ENCODE measurements at places on chromosomes 6 and 20.
A peak's percentile ranks its signal among the peaks of the same experiment; 100 is the strongest.

- no peak for DNase-seq
These were observed 62.9 kb downstream of the GTF2H5 start for GRCh38 chr6:158230967-158231550.

GRCh38 chr20:54067606-54068174 is 2.7 kb downstream of the BCAS1 start:
- no peak for DNase-seq

- DNase-seq: no peak
These were observed 8.0 kb upstream of the NKX2-2 start for GRCh38 chr20:21521596-21522480.

DNA sequence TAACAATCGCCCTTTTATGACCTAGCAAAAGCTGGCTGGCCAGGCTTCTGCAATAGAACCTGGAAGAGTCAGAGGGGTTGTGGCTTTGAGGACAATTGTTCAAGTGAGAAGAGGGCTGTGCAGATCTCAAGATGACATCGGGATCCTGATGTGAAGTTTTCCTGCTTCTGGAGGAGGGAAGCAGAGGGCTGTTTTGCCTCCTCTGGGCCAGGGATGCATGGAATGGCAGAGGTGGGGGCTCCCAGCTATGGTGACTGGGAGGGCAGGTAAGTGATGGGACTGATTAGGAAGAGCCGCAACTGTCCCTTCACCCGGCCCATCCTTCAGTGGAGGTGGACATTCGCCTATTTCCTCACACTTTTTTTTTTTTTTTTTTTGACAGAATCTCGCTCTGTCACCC is 43.4 kb upstream of the BLCAP start:
- DNase-seq: no peak

- DNase-seq: no peak
These were observed 102.5 kb upstream of the IYD start for GRCh38 chr6:150266309-150266708.

DNA sequence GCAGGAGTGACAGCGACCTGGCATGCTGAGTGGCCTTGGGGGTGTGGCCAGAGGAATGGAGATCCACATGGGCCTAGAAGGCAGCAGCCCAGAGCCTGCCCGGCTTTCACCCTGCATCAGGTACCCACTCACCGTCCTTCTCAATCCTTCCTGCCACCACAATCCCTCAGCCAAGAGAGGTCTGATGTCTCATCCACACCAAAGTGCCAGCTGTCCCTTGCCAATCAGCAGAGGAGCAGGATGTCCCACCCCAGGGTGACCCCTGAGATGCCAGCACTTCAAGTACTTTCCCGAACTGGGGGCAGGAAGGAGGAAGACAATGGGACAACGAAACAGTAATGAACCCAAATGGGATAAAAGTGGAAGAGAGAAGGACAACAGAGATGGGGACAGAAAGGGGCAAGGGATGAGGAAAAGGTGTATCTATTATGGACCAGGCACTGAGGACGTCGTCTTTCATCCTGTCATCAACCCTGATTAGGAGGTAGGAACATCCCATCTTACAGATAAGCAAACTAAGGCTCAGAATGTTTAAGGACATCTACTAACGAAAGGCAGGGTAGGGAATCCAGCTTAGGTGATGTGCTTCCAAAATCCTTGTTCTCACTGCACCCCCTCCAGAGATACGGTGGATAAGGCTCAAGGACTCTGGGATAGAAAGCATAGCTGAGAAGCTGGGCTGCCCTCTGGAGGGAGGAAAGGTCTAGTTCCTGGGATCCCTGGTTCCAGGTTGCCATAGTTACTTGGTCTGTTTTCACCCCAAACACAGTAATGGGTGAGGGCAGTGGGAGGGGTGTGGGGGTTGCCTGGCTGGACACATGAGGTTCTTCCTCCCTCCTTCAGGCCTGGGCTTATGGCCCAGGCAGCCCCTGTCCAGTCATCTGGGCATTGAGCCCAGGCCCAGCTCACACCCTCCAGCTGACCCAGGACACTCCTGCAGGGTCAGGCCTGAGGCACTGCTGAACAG is 4.5 kb upstream of the TNXB start:
- no peak for DNase-seq

DNA sequence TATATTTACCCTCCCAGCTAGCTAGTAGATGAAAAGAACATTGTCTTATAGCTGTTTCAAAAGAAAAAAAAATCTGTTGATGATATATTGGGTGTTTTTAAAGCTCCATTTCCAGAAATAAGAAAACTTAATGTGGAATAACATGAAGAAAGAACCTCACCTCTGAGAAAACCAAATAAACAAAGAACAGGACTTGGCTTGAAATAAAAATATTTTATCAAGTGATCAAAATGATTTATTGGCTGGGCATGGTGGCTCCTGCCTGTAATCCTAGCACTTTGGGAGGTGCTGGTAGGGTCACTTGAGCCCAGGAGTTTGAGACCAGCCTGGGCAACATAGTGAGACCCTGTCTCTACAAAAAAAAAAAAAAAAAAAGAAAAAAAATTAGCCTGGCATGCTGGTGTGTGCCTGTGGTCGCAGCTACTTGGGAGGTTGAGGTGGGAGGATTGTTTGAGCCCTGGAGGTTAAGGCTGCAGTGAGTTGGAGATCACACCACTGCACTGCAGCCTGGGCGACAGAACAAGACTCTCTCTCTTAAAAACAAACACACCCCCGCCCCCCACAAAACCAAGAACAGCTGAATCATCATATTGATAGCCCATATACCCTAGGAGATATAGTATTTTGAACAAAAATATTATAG is 7.9 kb downstream of the RNF24 start:
- no peak for DNase-seq

- DNase-seq: no peak
These were observed 901 bp upstream of the TMEM151B start for GRCh38 chr6:44269178-44269920.

DNA sequence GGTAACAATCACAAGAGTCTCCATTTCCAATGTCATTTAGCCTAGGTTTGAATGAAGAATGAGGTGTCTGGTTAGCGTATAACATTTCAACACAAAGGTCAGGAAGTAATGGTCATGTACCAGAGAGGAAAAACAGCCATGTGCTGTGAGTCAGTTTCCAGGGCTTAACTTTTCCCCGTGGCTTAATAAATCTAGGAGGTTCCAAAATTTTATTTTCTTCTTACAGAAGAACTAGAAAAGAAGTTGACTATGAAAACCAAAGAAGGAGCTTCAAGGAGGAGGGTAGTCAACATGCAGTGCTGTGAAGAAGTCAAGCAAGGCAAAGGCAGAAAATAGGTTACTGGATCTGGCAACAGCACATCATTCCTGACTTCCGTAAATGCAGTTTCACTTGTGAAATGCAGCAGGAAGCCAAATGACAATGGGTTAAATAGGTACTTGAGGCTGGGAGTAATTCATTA is 8.4 kb upstream of the GABRR2 start:
- DNase-seq: no peak

GRCh38 chr6:126747728-126748540 is 370.5 kb upstream of the RSPO3 start:
- DNase-seq: no peak

- DNase-seq: no peak
These were observed 24.5 kb downstream of the TXNDC5 start for GRCh38 chr6:7886132-7886531.

DNA sequence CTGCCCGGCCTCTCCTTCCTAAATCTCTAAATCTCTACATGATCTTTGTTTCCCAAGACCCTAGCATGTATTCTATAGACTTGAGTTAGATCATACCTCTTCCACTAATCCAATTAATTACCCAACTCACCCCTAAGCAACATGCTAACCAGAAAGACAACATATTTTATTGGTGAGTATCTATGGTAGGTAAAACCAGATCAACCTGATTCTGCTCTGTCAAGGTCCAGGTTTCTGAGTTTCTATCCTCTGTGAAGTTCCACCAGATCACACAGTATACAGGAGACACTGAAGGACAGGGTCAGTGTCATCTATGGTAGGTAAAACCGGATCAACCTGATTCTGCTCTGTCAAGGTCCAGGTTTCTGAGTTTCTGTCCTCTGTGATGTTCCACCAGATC is 363.2 kb upstream of the MARCKS start:
- no peak for DNase-seq

DNA sequence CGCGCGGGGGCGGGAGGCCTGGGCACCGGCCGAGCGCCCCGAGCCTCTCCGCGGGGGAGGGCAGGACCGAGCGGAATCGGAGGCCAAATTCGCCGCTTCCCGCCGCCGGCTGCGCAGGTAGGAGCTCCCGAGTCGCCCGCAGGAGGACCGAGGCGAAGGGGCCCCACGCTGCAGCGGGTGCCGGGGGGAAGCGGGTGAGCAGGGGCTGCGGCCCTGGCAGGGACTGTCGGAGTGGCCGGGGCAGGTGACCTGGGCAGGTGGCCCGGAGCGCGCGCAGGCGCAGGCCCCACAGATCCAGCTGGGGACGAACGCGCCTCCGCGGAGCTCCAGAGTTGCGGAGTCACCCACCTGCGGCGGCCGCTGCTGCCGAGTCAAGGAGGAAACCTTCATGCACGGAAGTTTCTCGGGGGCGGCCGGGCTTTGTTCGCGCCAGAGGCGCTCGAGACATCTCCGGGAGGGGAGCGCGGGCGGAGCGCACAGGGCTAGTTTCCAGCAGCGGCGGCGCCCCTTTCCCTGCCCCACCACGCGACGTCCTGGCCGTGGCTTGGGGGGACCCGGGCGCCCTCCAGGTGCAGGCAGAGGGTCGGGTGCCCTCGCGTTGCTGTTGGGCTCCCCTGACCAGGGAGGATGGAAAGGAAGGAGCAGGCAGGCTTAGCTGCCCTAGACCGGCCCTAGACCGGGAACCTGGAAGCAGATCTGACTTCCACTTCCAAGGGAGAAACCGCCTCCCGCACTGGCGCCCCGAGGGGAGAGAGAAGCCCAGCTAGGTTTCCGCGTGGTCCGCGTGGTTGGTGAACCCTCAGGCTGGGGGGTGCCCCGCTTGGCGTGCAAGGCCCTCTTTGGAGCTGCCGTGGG is 590 bp downstream of the SLCO4A1 start:
- peak; percentile 54 for DNase-seq

GRCh38 chr6:161079566-161080262 is 88.1 kb downstream of the MAP3K4 start:
- DNase-seq: no peak

DNA sequence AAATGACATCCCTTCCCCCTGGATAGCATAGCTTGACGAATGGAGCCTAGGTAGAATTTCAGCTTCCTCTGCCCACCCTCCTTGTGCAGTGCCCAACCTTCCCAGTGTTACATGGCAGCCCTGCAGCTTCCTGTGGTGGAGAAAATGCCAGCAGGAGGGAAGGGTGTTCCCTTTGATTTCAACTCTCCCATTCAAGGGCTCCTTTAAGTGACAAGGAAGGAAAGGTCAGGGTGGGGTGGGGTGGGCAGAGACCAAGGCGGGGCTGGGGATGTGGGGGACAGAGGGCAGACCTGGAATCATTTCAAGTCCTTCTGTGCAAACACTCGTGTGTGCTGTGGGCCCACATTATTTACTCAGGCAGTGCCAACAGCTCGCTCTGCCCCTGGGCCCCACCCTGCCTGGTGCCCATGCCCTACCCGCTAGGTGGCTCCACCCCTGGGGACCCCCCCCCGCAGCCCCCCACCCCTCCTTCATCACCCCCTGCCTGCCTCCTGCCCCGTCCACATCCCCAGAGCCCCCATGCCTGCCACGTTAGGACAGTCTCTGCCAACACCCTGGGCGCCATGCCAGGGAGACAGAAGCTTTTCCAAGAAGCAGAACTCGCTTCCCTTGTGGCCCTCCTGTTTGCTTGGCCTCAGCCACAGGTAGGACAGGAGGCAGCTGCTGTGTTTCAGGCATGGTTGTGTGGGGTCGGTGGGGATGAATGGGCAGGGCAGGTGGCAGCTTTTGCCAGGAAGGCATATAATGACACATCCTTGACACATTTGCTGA is 9.4 kb downstream of the SPDEF start:
- DNase-seq: no peak
